ENCODE measurements at places on chromosomes 6 and 20.

GRCh38 chr20:51402201-51402600 lies 140.3 kb downstream of the NFATC2 start:
- DNase-seq = no peak
- H3K36me3 ChIP-seq = no peaks in the 10 kb centered on the region
- no peaks in the 10 kb centered on the region for H3K4me1 ChIP-seq
- no peak overlapping the region for H3K27ac ChIP-seq

DNA sequence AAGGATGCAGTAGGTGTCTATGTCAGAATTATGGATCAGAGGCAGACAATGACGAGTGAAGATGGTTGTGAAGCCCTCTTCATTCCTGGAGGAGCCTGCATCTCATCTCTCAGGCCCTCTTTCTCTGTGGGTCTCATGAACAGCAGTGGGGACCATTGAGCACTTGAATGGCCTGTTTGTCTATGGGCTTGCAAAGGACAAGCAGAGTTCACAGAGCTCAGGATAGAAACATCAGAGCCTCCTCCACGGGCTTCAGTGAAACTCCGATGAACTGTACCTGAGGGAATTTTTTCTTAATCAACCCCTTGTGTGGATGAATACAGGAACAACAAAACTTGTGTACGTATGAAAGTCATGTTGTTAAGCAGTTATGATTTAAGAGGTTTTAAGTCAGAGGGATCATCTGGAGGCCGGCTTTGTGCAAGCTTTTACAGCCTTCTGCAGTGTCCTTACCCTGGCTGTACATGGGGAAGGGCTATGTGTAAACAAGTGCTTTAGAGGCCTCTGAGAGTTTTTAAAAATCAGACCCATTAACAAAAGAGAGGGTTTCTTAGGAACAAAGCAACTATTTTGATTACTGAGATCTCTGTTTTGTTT lies 29.7 kb upstream of the PI16 start:
- peaks cover 2% of the 10 kb centered on the region for H3K36me3 ChIP-seq
- no peak overlapping the region for H3K27ac ChIP-seq
- no peak overlapping the region for H3K4me3 ChIP-seq
- H3K4me1 ChIP-seq = peaks cover 1% of the 10 kb centered on the region

DNA sequence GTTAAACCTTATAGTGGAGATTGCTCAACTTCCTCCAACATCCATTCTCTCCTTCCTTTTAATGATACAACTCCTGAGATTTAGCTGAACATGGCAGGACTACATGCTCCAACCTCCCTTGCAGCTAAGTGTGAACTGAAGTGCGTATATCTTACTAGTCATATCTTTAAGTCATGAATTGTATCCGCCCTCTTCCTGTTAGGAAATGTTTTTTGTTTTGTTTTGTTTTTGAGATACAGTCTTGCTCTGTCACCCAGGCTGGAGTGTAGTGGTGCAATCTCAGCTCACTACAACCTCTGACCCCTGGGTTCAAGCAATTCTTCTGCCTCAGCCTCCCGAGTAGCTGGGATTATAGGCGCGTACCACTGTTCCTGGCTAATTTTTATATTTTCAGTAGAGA lies 8.8 kb upstream of the OSTM1 start:
- no peak for DNase-seq
- no peaks in the 10 kb centered on the region for H3K27me3 ChIP-seq
- no peak overlapping the region for H3K27ac ChIP-seq
- peaks cover 2% of the 10 kb centered on the region for H3K4me1 ChIP-seq

DNA sequence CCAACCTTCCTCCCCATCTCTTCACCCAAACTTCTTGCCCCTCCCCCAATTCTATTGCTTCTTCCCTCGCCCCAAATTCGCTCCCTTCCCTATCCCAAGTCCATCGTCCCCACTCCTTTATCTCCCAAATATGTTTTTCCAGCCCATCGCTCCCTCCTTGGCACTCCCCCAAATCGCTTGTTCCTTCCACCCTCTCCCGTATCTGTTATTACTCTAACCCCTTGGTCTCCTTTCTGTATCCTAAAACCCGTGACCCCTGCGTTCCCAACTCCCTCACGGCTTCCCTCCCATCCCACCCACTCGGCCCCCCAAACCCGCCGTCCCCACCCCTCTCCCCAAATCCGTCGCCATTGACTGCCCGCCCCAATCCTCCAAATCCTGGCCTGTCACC lies 584 bp downstream of the MTCH1 start:
- H3K4me3 ChIP-seq = peak overlapping the region; percentile 97

DNA sequence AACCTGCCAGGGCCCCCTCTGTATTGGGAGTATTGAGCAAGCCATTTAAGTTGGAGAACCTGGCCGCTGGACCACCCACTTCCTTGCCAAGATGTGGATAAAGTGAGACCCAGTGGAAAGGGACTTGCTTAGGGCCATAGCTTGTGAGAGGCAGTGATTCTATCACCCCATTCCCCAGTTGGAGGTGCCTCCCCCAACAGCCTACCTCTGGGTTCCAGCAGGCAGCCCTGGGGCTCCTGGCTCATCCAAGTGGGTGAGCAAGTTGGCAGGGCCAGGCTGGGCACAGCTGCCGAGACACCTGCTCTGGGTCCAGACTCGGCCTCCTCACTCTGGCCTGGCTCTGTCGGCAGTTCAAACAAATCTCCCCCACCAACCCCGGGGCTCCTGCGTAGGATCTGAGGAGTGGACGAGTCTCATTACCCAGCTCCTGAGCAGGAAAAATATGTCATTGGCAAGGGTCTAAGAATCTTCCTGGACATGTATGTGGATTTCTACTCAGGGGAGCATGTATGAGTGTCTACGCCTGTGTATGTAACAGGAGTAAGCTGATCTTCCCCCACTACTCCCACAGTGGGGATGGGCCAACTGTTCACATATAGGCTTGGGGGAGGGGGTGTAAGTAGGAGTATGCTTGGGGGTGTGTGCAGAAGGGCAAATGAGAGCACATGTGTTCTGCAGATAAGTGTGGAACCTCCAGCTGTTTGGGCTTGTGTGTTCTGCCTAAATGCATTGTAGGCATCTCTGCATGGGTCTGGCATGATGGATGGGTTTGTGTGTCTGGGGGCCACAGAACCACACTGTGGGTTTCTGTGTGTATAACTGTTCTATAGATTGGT lies 1.9 kb downstream of the ID1 start:
- no peak for DNase-seq
- H3K4me1 ChIP-seq = peaks cover 5% of the 10 kb centered on the region
- no peaks in the 10 kb centered on the region for H3K36me3 ChIP-seq
- H3K4me3 ChIP-seq = peak overlapping the region; percentile 44
- H3K27ac ChIP-seq = no peak overlapping the region

DNA sequence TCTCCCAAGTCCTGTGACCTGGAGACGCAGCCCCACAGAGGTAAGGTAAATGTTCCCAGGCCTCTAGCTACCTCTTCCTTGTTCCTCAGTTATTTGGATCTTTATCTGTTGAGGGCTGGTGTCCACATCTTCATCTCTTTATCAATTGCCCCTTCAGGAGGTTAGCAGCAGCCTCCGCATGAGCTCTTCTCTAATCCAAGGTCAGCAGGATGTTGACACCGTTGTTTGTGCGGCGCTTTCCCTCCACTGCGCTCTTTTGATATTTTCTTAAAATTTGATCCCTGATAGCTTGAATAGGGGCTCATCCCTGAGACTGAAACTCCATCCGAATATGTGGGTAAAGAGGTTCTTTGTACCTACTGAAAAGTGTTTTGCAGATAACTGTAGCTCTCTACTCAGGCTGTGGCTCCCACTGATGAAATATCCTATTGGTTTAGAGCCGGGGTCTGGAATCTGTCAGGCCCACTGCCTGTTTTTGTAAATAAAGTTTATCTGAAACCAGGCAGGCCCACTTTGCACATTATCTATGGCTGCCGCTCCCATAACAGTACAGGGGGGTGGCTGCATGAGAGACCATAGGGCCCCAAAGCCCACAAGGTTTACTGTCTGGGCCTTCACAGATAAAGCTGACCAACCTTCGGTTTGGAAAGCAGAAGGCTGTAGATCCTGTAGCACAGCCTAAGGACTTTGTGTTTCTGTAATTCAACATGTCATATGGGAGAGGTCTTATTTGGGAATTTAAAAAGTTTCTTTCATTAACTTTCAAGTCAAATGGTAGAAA lies 362.6 kb downstream of the QKI start:
- no peak for DNase-seq
- no peaks in the 10 kb centered on the region for H3K4me1 ChIP-seq
- no peak overlapping the region for H3K27ac ChIP-seq

GRCh38 chr6:135310291-135310690 lies 129.2 kb downstream of the MYB start:
- no peak for DNase-seq
- H3K27me3 ChIP-seq = no peaks in the 10 kb centered on the region
- H3K4me3 ChIP-seq = no peak overlapping the region

DNA sequence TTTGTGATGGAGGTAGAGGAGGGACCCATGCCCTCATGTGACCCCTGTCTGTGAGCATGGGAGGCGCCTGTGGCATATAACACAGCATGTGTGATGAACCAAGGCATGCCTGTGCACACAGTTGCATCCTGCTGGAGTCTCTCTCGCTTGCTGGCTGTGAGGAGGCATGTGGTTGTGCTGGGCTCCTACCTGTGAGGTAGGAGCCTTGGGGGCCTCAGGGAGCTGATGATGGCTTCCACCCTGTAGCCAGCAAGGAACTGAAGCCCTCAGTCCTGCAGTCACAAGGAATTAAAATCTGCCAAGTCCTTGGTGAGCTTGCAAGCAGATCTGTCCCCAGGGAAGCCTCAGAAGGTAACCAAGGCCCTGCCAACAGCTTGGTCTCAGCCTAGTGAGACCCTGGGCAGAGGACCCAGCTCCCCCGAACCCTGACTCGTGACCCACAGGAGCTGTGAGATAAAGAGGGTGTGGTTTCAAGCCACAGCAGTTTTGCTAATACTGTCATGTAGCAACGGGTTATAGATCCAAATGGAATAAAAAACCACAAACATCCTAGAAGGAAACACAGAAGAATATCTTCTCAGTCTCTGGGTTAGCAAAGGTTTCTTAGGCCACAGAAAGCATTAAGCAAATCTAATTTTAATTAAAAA lies 145.7 kb downstream of the WDR27 start:
- no peak overlapping the region for H3K27ac ChIP-seq
- no peaks in the 10 kb centered on the region for H3K27me3 ChIP-seq
- H3K36me3 ChIP-seq = no peaks in the 10 kb centered on the region
- no peak for DNase-seq
- no peak overlapping the region for H3K4me3 ChIP-seq

- H3K36me3 ChIP-seq = no peaks in the 10 kb centered on the region
- no peaks in the 10 kb centered on the region for H3K4me1 ChIP-seq
- no peak overlapping the region for H3K27ac ChIP-seq
- H3K27me3 ChIP-seq = no peaks in the 10 kb centered on the region
- DNase-seq = no peak
Measured at GRCh38 chr20:48153523-48153922, 368.2 kb upstream of the SULF2 start.

GRCh38 chr20:57911512-57912226 lies 201.9 kb upstream of the PMEPA1 start:
- H3K27me3 ChIP-seq = no peaks in the 10 kb centered on the region
- no peaks in the 10 kb centered on the region for H3K36me3 ChIP-seq
- H3K27ac ChIP-seq = no peak overlapping the region
- H3K4me1 ChIP-seq = no peaks in the 10 kb centered on the region

DNA sequence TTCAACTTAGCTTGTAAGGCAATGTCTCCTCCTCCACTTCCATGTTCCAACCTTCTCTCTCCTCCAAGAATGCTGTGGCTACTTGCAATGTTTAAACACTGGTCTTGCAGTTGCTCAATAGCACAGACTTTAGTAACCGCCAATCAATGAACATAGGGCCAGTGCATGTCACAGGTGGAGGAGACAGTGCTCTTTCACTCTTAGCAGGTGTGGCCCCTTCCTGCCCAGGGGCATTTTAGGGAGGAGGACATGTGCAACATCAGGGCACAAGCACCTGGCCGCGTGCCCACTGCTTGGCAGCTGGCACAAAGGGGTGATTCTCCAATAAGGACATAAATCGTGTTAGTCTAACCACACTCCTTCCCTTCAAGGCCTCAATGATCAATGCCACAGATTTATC lies 41.3 kb downstream of the ADGRF1 start:
- no peaks in the 10 kb centered on the region for H3K4me1 ChIP-seq
- no peaks in the 10 kb centered on the region for H3K27me3 ChIP-seq
- no peak overlapping the region for H3K27ac ChIP-seq
- no peak for DNase-seq
- no peaks in the 10 kb centered on the region for H3K36me3 ChIP-seq

GRCh38 chr6:139944131-139944530 lies 569.7 kb upstream of the CITED2 start:
- no peaks in the 10 kb centered on the region for H3K27me3 ChIP-seq
- no peak for DNase-seq
- no peaks in the 10 kb centered on the region for H3K36me3 ChIP-seq
- no peak overlapping the region for H3K27ac ChIP-seq
- no peak overlapping the region for H3K4me3 ChIP-seq

DNA sequence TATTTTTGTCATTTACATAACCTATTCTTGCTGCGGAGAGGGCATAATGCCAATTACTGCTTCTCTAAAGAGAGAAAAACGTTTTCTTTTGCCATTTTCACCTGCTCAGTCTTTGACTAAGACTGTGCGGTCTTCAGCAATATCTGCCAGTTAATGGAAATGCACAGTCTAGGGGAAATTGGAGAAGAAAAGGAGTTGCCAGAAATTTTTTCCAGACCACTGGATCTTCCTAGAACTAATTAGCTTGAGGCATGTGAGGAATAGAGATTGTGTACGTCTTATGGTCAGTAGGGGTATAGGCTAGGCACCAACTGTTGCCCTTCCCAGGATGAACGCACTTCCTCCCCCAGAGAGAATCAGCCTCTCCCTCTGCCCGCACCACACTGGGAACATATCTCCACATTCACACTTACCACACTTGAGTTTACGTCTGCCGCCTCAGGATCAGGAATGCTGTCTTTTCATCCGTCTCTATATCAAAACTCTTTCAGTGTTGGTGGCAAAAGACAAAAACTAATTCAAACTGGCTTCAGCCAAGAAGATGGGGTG lies 67.9 kb upstream of the E2F3 start:
- no peak overlapping the region for H3K27ac ChIP-seq
- no peak for DNase-seq
- peaks cover 1% of the 10 kb centered on the region for H3K4me1 ChIP-seq
- H3K27me3 ChIP-seq = no peaks in the 10 kb centered on the region
- H3K4me3 ChIP-seq = no peak overlapping the region

- H3K27me3 ChIP-seq = no peaks in the 10 kb centered on the region
- peak overlapping the region; percentile 72 for H3K4me3 ChIP-seq
- no peaks in the 10 kb centered on the region for H3K36me3 ChIP-seq
Measured at GRCh38 chr6:53358440-53359094, 9.8 kb upstream of the ELOVL5 start.

- H3K4me3 ChIP-seq = no peak overlapping the region
- no peaks in the 10 kb centered on the region for H3K27me3 ChIP-seq
- H3K36me3 ChIP-seq = no peaks in the 10 kb centered on the region
- DNase-seq = no peak
Measured at GRCh38 chr6:51167468-51167867, 348.8 kb downstream of the TFAP2B start.

- H3K27me3 ChIP-seq = no peaks in the 10 kb centered on the region
- no peak overlapping the region for H3K27ac ChIP-seq
- H3K4me3 ChIP-seq = no peak overlapping the region
- peaks cover 14% of the 10 kb centered on the region for H3K36me3 ChIP-seq
Measured at GRCh38 chr20:38935285-38935684, 9.1 kb downstream of the FAM83D start.
